ENCODE measurements at places on chromosomes 16 and 17. TPM values are rescaled to one million over a fixed set of nuclear protein-coding genes. Genes with fewer than 3 reads are reported as not detected.
A peak's percentile ranks its signal among the peaks of the same experiment; 100 is the strongest.

DNA sequence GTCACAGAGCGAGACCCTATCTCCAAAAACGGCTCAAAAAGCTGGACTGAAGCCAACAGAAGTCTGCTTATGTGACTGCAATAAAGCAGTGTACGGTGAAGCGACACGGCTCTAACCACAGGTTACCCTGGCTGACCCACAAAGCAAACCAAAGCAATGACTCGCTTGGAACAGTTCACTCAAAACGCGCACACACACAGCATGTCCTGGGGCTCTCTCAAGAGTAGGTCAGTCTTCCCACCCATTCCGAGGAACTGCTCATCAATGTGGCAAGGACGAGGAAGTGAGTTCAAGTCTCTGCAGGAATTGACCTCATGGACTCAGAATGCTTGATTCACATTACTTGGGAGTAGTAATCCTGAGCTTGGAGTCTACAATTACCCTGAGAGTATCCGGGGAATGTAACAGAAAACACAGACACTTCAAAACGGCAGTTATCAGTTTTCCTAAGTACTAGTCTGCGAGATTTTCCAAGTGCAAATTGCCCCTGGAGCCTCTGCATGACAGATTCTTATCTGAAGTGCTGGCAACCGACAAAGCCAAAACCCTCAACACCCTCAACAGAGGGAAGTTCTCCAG lies 25.4 kb downstream of the PELP1 start:
- no peak overlapping the region for H3K4me3 ChIP-seq
- H3K36me3 ChIP-seq: peaks cover 73% of the 10 kb centered on the region
- H3K27ac ChIP-seq: no peak overlapping the region
- DNase-seq: no peak
- H3K4me1 ChIP-seq: no peaks in the 10 kb centered on the region
- H3K27me3 ChIP-seq: no peaks in the 10 kb centered on the region

GRCh38 chr16:22013486-22013885 lies 5.6 kb downstream of the MOSMO start:
- no peaks in the 10 kb centered on the region for H3K36me3 ChIP-seq
- peaks cover 36% of the 10 kb centered on the region for H3K4me1 ChIP-seq
- no peak overlapping the region for H3K27ac ChIP-seq
- no peak for DNase-seq
- H3K27me3 ChIP-seq: no peaks in the 10 kb centered on the region

- H3K4me3 ChIP-seq: no peak overlapping the region
- H3K27me3 ChIP-seq: no peaks in the 10 kb centered on the region
- peak overlapping the region; percentile 96 for H3K27ac ChIP-seq
- H3K36me3 ChIP-seq: peaks cover 34% of the 10 kb centered on the region
- peaks cover 15% of the 10 kb centered on the region for H3K4me1 ChIP-seq
- DNase-seq: no peak
Observed at GRCh38 chr17:19379361-19380065, 1.2 kb downstream of the MAPK7 start.

DNA sequence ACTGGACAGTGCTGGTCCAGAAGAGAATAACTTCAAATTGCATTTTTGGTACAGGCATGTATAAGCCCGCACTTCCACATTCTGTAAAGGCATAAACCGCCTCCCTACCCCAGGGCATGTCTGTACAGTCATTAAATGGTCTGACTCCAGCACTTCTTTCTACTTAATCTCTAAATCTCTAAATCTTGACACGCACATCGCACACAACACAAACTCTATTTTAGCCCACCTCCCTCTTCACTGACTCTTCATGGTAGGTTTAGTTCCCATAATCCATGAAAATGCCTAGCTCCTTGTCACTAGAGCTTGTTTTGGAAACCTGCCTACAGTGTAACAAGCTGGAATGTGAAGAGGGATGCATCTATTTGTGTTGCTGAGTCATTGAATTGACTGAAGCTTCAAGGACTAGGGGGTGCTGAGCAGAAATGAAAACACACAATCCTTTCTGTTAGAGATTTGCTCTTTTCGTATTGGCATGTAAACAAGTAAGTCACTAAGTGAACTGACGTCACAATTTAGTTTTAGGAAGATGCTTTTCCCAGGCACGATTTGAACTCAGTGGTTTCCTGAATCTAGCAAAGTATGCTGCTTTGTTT lies 1.6 kb upstream of the DUSP14 start:
- H3K27me3 ChIP-seq: no peaks in the 10 kb centered on the region
- H3K36me3 ChIP-seq: no peaks in the 10 kb centered on the region
- H3K4me3 ChIP-seq: peak overlapping the region; percentile 65
- no peak overlapping the region for H3K27ac ChIP-seq

- no peaks in the 10 kb centered on the region for H3K27me3 ChIP-seq
- no peak overlapping the region for H3K27ac ChIP-seq
- no peak overlapping the region for H3K4me3 ChIP-seq
Observed at GRCh38 chr17:75881678-75882454, 3.5 kb upstream of the TRIM47 start.

Gene CETP
- not detected for total RNA-seq

- no peak overlapping the region for H3K4me3 ChIP-seq
- no peak overlapping the region for H3K27ac ChIP-seq
- DNase-seq: no peak
- H3K36me3 ChIP-seq: no peaks in the 10 kb centered on the region
- H3K4me1 ChIP-seq: no peaks in the 10 kb centered on the region
- H3K27me3 ChIP-seq: no peaks in the 10 kb centered on the region
Observed at GRCh38 chr17:68576811-68577496, 24.2 kb downstream of the FAM20A start.

Gene GLIS2
- total RNA-seq: not detected

- H3K27me3 ChIP-seq: no peaks in the 10 kb centered on the region
- DNase-seq: no peak
- no peaks in the 10 kb centered on the region for H3K4me1 ChIP-seq
Observed at GRCh38 chr17:17648762-17649161, 32.5 kb upstream of the RAI1 start.

Gene CACNA1G
- total RNA-seq: 0.05 TPM

- no peaks in the 10 kb centered on the region for H3K36me3 ChIP-seq
- H3K27ac ChIP-seq: no peak overlapping the region
- H3K4me1 ChIP-seq: no peaks in the 10 kb centered on the region
- no peak overlapping the region for H3K4me3 ChIP-seq
Observed at GRCh38 chr16:11450136-11450535, 104.9 kb downstream of the RMI2 start.

GRCh38 chr16:30775131-30775391 lies 11.9 kb downstream of the ZNF629 start:
- peaks cover 19% of the 10 kb centered on the region for H3K4me1 ChIP-seq
- no peak overlapping the region for H3K27ac ChIP-seq
- H3K4me3 ChIP-seq: peak overlapping the region; percentile 53
- peaks cover 36% of the 10 kb centered on the region for H3K36me3 ChIP-seq
- no peak for DNase-seq
- H3K27me3 ChIP-seq: peaks cover 2% of the 10 kb centered on the region

DNA sequence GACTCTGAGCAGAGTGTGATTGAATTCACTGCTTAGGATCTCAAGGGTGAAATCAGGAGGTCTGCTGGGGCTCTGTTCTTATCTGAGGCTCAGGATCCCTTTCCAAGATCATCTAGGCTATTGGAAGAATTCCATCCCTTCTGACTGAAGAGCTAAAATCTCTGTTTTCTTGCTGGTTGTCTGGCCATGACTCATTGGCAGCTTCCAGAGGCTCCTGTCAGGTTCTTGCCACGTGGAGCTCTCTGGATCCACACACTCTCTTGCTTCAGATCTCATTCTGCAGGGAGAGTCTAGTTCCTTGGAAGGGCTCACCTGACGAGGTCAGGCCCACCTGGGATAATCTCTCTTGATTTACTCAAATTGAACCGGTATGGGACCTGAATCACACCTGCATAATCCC lies 930.7 kb downstream of the CDH8 start:
- H3K36me3 ChIP-seq: no peaks in the 10 kb centered on the region
- H3K27ac ChIP-seq: no peak overlapping the region
- no peaks in the 10 kb centered on the region for H3K27me3 ChIP-seq
- H3K4me1 ChIP-seq: no peaks in the 10 kb centered on the region
- no peak overlapping the region for H3K4me3 ChIP-seq
- DNase-seq: no peak

Gene KRTAP4-11
- total RNA-seq: not detected

Gene RNF112
- total RNA-seq: 0.39 TPM

GRCh38 chr17:41512546-41513167 lies 6.0 kb downstream of the KRT15 start:
- DNase-seq: no peak
- no peak overlapping the region for H3K27ac ChIP-seq
- H3K27me3 ChIP-seq: no peaks in the 10 kb centered on the region
- no peaks in the 10 kb centered on the region for H3K4me1 ChIP-seq

GRCh38 chr16:84022644-84023043 lies 20.0 kb downstream of the SLC38A8 start:
- no peaks in the 10 kb centered on the region for H3K36me3 ChIP-seq
- no peak for DNase-seq
- no peaks in the 10 kb centered on the region for H3K4me1 ChIP-seq

- no peak overlapping the region for H3K4me3 ChIP-seq
- no peak for DNase-seq
- no peaks in the 10 kb centered on the region for H3K27me3 ChIP-seq
- H3K4me1 ChIP-seq: peaks cover 9% of the 10 kb centered on the region
- no peaks in the 10 kb centered on the region for H3K36me3 ChIP-seq
Observed at GRCh38 chr16:79097166-79097565, 503.4 kb downstream of the MAF start.

DNA sequence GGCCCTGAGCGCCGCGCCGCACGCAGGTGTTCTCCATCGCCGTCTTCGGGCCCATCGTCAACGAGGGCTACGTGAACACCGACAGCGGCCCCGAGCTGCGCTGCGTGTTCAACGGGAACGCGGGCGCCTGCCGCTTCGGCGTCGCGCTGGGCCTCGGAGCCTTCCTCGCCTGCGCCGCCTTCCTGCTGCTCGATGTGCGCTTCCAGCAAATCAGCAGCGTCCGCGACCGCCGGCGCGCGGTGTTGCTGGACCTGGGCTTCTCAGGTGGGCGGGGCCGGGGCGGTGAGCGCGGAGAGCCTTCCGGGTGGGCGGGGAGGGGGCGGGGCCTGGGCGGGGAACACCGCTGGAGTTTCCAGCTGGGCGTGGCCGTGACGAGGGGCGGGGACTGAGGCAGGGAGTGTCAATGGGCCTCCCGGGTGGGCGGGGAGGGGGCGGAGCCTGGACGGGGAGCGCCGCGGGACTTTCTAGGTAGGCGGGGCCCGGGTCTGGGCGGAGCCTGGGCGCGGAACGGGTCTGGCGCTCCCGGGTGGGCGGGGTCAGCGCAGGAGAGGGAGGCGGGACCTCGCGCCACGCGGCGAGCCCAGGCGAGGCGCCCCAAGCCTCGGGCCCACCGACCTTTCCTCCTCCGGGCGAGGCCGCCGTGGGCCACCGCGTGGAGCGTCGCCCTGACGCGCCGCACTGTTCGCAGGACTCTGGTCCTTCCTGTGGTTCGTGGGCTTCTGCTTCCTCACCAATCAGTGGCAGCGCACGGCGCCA lies 2.4 kb downstream of the SYNGR3 start:
- H3K27me3 ChIP-seq: peaks cover 6% of the 10 kb centered on the region
- H3K27ac ChIP-seq: peak overlapping the region; percentile 77
- peak; percentile 90 for DNase-seq

Gene TMEM88
- 31.5 TPM for total RNA-seq

GRCh38 chr17:49582789-49583188 lies 7.1 kb downstream of the NXPH3 start:
- H3K4me3 ChIP-seq: no peak overlapping the region
- H3K27me3 ChIP-seq: peaks cover under 1% of the 10 kb centered on the region
- H3K36me3 ChIP-seq: no peaks in the 10 kb centered on the region
- no peak for DNase-seq
- H3K27ac ChIP-seq: no peak overlapping the region

GRCh38 chr17:56350592-56350991 lies 197.3 kb downstream of the ANKFN1 start:
- H3K4me1 ChIP-seq: no peaks in the 10 kb centered on the region
- no peak for DNase-seq
- H3K4me3 ChIP-seq: no peak overlapping the region
- no peaks in the 10 kb centered on the region for H3K36me3 ChIP-seq

Gene CCL13
- not detected for total RNA-seq

Measured in CD4-positive, CD25-positive, alpha-beta regulatory T cell (primary cell).